ENCODE measurements at places on chromosomes 1 and 21. TPM values are rescaled to one million over a fixed set of nuclear protein-coding genes. Genes with fewer than 3 reads are reported as not detected.

TMEM61 gene
- polyA plus RNA-seq, result 0.84 TPM

YOD1 gene
- 39.4 TPM for polyA plus RNA-seq

OR6K3 gene
- not detected for polyA plus RNA-seq

FBLIM1 gene
- polyA plus RNA-seq, result 17.7 TPM

MTMR11 gene
- polyA plus RNA-seq, result 5.0 TPM

FAM72B gene
- polyA plus RNA-seq, result 2.2 TPM

OR2T33 gene
- not detected for polyA plus RNA-seq

TTC24 gene
- 0.08 TPM for polyA plus RNA-seq

RASSF5 gene
- polyA plus RNA-seq, result 27.3 TPM

MAN1C1 gene
- polyA plus RNA-seq, result 3.7 TPM

COL8A2 gene
- polyA plus RNA-seq, result 2.0 TPM

NLRP3 gene
- 0.20 TPM for polyA plus RNA-seq

ETNK2 gene
- polyA plus RNA-seq, result 9.5 TPM

KRTCAP2 gene
- polyA plus RNA-seq, result 260 TPM

CENPF gene
- 15.9 TPM for polyA plus RNA-seq

CLDN8 gene
- polyA plus RNA-seq, result 1.4 TPM

NEGR1 gene
- 1.4 TPM for polyA plus RNA-seq

NBPF10 gene
- 0.83 TPM for polyA plus RNA-seq

SLAMF8 gene
- polyA plus RNA-seq, result 0.33 TPM

NEK2 gene
- 4.7 TPM for polyA plus RNA-seq

TMEM240 gene
- polyA plus RNA-seq, result 3.1 TPM

ELF3 gene
- 749 TPM for polyA plus RNA-seq

VSIG8 gene
- polyA plus RNA-seq, result 4.4 TPM

ABCD3 gene
- polyA plus RNA-seq, result 17.7 TPM

DCDC2B gene
- 0.06 TPM for polyA plus RNA-seq

CD84 gene
- 0.26 TPM for polyA plus RNA-seq

SRGAP2B gene
- 5.6 TPM for polyA plus RNA-seq

OPTC gene
- polyA plus RNA-seq, result not detected

MR1 gene
- 3.6 TPM for polyA plus RNA-seq

RGS2 gene
- 31.4 TPM for polyA plus RNA-seq

PKLR gene
- 0.02 TPM for polyA plus RNA-seq

UQCRH gene
- polyA plus RNA-seq, result 393 TPM
